ENCODE measurements at places on chromosomes 16 and 17.
A peak's percentile ranks its signal among the peaks of the same experiment; 100 is the strongest.

GRCh38 chr17:35683591-35683990, 47.8 kb upstream of the RASL10B start:
- no peak for DNase-seq

DNA sequence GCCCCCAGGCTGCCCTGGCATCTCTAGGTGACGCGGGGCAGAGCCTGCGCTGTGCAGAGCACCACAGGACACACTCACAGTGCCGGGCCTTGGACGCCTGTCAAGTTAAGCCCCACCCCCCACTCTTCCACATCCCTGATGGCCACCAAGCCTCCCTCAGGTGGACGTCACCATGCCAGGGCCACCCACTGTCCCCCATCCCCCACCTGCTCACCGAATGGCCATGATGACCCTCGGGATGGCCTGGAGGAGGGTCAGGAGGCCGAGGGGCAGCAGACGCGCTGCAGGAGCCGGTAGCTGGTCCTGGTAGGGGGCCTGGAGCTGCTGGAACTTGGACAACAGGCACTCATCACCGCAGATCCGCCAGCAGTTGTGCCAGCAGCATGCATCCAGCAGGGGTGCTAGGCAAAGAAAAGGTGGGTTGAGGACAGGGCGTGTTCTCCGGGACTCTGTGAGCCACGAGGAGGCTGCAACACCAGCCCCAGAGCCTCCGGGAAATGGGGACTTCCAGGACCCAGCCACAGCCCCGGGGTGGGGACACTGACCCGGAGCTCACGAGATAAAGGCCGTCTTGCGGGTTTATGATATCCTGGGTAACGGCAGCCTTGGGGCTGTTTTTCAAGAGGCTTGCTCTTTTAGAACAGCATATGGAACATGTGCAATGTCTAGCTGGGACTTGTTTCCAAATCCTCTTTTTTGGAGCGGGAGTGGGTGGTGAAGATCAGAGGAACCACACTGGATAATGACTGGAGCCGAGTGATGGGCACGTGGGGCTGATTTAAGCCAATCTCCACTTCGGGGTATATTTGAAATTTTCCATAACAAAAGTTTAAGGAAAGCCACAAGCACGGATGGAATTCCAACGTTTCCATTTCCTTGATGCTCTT, 11.4 kb downstream of the C16orf95 start:
- no peak for DNase-seq

- no peak for DNase-seq
These were observed 15.2 kb downstream of the IL34 start for GRCh38 chr16:70661534-70661917.

DNA sequence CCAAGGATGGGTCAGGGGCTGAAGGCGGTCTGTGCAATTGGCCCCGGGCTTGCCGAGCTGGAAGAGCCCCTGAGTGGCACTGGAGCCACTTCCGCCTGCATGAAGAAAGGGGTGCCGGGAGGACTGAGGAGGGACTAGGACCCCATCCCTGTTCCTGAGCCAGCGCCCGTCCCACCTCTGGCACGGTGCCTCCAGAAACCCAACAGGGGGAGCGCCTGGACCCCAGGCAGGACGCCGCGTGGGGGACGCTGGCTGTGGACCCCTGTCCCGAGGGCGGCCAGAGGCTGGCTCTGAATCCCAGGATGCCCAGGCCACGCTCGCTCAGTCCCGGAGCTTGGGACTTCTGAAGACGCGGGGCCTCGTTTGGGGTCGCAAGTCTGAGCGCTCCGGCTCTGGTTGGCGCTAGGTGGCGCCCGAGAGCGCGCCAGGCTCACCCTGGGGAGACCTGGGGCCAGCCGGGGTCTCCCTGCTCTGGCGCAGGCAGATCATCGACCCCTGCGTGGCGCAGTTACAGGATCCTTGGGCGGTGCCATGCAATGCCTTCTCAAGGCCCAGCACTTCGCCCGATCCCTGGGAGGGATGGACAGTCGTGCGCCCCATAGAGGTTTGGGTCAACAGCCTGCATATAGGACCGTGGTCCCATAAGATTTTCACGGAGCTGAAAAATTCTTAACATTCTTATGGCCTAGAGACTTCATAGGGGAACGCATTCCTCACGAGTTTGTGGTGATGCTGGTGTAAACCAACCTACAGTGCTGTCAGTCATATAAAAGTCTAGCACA, 58.5 kb upstream of the CREBBP start:
- DNase-seq = peak; percentile 52

GRCh38 chr16:30533146-30533522, 1.5 kb downstream of the ZNF747 start:
- no peak for DNase-seq

- no peak for DNase-seq
These were observed 95.1 kb upstream of the TMEM132E start for GRCh38 chr17:34484193-34484733.

DNA sequence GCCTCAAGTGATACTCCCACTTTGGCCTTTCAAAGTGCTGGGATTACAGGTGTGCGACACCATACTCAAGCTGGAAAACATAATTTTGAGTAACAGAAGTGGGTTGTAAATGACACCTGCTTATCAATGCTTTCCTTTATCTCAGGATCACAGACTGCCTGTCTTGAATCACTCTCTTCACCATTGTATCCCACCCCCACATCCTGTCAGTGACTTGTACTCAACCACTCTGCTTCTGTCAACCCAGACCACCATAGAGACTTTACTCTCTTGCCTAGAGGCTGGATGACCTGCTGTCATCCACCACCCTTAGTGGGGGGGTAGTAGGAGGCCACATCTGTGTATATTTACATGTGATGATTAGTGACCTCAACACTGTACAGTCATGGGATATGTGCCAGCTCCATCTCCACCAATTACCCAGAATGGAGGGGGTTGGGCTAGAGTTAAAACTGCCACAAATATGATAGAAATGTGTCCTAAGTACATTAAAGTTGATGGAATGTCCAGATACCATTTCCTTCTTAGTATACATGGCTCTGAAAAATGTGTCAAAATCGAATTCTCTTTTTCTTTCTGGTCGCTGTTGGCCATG, 338.7 kb downstream of the GRIN2A start:
- no peak for DNase-seq

- DNase-seq = no peak
These were observed 7.5 kb downstream of the N4BP1 start for GRCh38 chr16:48602356-48603014.

DNA sequence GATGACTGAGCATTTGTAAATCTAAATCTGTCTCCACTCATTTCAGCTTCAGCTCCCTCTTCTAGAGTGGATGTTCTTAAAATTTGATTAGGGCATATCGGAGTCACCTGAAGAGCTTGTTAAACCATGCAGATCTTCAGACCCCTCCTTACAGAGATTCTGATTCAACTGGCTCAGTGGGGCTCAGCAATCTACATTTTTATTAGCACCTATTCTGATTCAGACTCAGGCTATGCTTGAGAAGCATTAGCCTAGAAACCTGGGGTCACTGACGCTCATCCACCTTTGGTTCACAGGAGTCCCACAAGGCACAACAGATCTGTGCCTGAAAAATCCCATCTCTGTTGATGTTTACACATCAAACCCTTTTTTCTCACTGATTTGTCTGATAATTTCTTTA, 365.6 kb downstream of the GRIN2A start:
- no peak for DNase-seq

DNA sequence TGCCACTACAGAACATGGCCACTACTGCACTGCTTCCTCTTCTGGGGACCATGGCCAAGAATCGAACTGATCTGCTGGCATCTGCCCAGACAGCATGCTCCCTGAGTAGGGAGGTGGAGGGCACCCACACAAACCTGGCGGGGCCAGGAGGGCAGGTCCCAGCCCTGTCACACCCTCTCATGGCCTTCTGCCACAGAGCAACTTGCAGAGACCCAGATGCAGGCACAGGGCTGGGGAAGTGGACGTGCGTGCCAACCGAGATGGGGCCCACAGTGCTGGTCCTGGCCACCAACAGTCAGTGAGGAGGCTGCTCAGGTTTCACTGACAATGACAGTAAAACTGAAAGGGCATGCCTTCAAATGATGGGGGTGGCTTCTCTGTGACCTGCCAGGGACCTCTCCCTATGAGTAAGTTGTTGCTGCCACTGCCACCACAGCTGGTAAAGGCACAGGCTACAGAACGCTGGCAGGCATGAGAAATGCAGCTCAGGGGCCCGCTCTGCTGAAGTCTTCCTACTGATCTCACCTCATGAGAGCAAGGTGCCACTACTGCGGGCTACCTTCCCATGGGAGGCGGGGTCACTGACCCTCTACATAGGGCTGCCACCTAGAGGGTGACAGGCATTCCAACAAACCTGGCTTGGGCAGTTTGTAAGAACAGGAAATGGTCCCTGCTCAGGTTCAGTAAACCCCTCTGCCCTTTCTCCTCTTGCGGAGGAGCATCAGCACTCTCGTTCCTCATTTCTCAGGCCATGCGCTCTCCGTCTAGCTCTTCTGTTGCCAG, 15.5 kb downstream of the HIC1 start:
- DNase-seq = no peak

DNA sequence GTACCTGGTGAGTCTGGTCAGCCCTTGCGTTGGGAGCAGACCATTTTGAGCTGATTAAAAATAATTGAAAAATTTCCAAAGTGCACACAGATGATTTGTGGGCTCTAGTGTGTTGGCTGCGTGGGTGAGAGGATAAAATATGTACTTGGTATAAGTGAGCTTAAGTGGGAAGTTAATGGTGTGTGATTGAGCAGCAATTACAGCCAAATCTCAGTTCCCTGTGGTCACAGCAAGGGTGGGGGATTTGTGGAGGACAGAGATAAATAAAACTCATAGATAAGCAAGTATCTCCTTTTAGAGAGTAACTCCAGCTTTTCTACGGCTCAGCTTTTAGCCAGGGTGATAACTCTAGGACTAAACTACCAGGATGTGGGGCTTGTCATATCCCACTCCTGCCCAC, 390.4 kb downstream of the UTP18 start:
- DNase-seq = no peak

DNA sequence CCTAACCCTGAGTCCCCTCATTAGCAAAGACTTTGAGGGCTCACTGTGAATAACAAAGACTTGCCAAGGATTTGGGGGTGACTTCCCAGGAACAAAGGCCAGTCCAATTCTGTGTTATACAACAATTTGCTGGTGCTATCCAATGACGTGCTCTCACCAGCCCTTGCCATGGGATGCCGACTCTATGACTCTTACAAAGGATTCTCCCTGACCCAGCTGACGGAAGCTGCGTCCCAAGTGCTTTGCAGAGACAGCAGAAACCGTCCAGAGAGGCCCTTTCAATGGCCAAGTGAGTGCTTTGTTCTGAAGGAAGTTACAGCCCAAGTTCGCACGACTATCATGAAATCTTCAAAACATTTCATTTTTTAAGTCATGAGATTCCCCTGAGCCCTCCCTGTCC, 345.3 kb upstream of the TNRC6C start:
- DNase-seq = no peak

GRCh38 chr16:87383505-87384161, at the start of gene FBXO31:
FBXO31 (minus strand) TSS chr16:87383776; CDS start chr16:87383744, 32 bp downstream.
- peak; percentile 89 for DNase-seq

DNA sequence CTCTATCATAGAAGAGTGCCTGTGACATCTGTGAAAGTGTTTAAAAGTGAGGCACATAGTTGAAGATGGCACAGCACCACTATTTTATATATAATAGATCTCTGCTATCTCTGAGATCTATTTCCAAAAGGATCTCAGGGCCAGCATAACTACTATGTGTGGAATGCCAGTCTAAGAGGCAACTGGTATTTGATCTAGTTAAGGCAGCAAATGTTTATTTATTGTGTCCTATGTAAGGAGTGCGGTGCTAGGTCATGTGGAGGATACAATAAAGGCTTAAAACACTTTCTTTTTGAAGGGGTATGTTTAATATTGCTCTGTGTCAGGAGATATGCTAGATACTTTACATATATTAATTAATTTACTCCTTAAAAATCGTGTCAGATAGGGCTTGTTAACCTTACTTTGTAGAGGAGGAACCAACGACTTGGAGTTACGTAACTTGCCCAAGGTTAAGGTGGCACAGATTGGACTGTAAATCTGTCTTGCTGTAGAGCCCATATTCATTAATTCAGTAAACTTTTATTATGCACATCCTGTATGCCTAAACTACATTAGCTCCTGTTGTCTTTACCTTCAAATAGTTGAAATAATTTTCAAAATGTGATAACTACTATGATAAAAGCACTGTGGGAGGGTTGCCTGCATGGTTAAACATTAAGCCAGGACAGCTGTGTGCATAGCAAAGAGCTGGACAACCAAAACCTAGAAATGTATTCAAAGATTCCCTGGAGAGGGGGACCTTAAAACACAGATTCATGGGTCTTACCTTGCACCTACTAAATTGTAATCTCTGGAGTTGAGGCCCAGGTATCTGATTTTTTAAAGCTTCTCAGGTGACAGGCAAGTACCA, 83.3 kb downstream of the NLK start:
- no peak for DNase-seq

- DNase-seq = no peak
These were observed 4.3 kb downstream of the SLC16A3 start for GRCh38 chr17:82232876-82233785.

DNA sequence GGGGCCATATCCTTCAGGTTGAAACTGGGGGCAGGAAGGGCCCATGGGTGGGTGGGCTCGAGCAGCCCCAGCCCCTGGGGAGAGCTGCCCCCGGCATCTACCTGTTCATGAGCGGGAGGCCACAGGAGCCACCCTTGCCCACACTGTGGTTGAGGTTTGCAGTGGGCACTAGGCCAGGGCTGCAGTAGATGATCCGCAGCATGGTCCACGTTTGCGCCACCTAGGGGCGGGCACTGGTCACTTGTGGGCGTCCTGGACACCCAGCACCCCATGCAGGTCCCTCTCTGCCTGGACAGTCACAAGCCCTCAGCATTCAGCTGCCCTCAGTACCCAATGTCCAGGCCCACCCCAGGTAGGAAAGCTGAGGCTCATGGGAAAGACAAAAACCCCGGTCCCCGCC, 1.8 kb upstream of the JMJD8 start:
- DNase-seq = peak; percentile 41

DNA sequence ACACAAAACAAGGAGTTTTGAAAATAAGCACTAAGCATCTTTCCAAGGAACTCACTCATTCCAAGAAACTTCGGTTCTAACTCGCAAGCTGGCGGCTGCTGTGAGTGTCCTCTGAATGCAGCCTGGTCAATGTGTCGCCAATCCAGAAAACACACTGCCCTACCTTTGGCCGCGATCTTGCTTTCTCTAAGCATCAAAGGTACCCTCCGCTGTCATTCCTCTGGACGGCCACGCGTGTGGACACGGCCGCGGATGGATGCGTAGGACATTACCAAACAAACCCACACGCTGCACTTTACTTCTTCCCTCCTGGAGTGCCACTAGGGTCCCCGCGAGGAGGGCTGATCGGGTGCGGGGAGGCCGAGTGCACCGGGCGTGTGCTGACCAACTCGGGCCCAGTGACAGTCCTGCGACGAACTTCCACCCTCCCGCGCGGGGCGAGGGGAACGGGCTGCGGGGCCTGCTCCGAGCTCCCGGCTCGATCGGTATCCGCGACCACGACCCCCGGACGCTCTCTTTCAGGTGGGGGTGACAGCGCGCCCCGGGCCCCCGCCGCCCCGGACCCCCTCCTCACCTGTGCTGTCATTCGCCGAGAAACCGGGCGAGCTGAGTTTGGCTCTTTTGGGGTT, 1.1 kb downstream of the CREBBP start:
- no peak for DNase-seq

DNA sequence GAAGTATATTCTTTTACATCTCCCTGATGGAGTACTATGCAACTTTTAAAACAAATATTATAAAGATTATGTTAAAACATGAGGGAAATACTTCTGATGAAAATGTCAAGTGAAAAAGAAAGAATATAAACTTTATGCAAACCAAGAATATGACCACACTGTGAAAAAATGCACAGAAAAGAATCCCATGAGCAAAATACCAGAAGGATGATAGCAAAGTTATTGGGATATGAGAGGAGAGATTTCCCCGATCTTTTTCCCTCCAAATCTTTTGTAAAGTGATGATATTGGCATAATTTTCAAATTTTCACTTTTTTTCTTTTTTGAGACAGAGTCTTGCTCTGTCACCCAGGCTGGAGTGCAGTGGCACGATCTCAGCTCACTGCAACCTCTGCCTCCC, 36.6 kb upstream of the SMURF2 start:
- no peak for DNase-seq

All from HT1080 (cell line).